ENCODE measurements at places on chromosomes 4 and X.

DNA sequence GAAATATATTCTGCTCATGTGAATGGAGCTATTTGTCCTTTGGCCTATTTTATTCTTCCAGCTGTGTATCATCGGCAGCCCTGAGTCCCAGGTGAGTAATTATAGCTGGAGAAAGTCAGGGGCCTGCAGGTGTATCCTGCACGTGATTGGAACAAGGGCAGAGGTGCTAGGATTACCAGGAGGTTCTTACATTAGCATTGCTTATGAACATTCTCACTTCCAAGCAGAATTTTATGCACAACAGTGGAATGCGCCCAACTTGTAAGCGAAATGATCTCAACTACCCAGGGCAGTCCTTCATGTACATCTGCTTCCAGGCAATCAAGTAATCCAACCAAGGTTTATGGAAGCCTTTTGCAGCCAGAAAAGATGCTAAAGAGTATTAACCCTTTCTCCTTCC, 68.9 kb upstream of the NRK start:
- no peak for DNase-seq

- DNase-seq: no peak
Observed at GRCh38 chr4:165345666-165346417, 18.4 kb downstream of the MSMO1 start.

DNA sequence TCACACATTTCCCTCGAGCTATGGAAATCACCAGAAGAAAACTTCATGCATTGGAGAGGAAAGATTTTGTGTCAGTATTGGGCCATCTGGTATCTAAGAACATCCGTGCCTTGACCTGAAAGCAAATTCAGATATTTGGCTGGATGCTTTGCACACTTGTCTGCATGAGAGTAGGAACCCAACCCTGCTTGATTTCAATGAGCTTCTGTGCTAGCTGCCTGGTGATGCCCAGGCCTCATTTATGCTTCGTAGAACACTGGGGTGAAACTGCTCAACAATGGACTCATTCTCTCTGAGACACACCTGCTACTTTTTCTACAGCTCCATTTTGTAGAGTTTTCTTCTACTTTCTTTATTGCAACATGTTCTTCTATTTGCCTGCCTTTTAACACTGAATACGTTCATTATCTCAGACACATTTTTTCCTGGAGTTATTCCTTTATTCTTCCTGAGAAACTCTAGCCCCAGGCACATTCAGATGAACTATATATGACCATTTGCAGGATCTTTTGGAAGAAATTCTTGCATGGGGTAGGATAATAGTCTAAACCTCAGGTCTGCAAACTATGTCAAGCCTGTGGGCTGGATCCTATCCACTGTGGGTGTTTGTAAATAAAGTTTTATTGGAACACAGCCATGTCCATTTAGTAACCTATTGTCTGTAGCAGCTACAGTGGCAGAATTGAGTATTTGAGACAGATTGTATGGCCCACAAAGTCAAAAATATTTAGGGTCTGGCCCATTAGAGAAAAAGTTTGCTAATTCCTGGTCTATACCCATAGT, 83.8 kb upstream of the CLCN4 start:
- no peak for DNase-seq

- DNase-seq: no peak
Observed at GRCh38 chr4:177246641-177247584, 62.8 kb upstream of the NEIL3 start.

All from 8988T (cell line).